Hair follicle dermal papilla cell (primary cell): ENCODE measurements at places on chromosomes 4 and X. TPM values are rescaled to one million over a fixed set of nuclear protein-coding genes. Genes with fewer than 3 reads are reported as not detected.

PCDH7 gene
- total RNA-seq: 18.7 and 37.8 TPM in 2 replicates

IQCM gene
- total RNA-seq: not detected in 2 replicates

CLNK gene
- not detected in 2 replicates for total RNA-seq

DKK2 gene
- total RNA-seq: 29.7 and 31.1 TPM in 2 replicates

OSTC gene
- total RNA-seq: 320 and 584 TPM in 2 replicates

VBP1 gene
- total RNA-seq: 38.8 and 46.3 TPM in 2 replicates

UGT2B11 gene
- total RNA-seq: not detected in 2 replicates

TMPRSS11E gene
- not detected in 2 replicates for total RNA-seq

MAGEB18 gene
- total RNA-seq: not detected in 2 replicates

RAB40A gene
- 0.12 and 0.32 TPM in 2 replicates for total RNA-seq

RHOXF2B gene
- total RNA-seq: not detected in 2 replicates

HSFX4 gene
- total RNA-seq: not detected in 2 replicates

GPR50 gene
- not detected in 2 replicates for total RNA-seq

GPM6B gene
- total RNA-seq: 9.8 and 20.3 TPM in 2 replicates

FHIP1A gene
- total RNA-seq: 0.85 and 1.6 TPM in 2 replicates

FRMPD3 gene
- total RNA-seq: under 0.01 TPM in 2 replicates

TCEAL5 gene
- total RNA-seq: not detected in 2 replicates

SLC6A14 gene
- not detected in 2 replicates for total RNA-seq

MAML3 gene
- 2.3 and 3.1 TPM in 2 replicates for total RNA-seq

FDCSP gene
- not detected in 2 replicates for total RNA-seq
